ENCODE measurements at places on chromosomes 12 and 14.

DNA sequence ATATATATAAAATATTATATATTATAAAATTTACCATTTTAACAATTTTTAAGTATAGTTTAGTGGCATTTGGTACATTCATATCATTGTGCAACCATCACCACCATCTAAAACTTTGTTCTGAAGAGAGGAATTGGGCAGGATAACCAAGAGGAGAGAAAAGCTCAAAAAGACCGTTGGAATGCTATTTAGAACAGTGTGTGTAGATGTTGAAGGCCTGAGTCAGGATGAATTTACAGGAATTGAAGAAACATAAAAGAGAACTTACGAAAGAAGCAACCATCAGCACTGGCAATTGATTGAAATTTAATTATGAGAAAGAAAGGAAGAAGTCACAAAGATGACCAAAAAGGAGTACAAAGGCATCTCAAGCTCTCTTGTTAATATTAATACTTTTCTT is 196.9 kb upstream of the PWP1 start:
- no peak for DNase-seq

DNA sequence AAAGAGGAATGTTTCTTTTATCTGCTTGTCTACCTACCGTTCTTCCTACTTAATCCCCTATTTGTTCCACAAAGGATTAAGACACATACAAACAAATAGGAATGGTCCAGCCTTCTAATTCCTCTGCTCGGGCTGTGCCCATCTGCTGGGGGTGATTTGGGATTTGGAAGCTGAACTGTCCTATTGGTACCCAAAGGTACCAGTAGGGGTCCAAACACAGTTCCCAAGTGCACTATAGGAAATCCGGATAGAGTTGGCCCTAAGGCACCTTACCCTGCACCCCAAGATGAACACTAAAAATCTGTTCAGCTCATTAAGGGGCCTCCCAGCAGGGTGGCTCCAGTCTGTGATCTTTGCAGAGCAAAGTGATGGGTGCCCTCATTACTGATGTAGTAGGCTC is 566.9 kb downstream of the NRXN3 start:
- no peak for DNase-seq

DNA sequence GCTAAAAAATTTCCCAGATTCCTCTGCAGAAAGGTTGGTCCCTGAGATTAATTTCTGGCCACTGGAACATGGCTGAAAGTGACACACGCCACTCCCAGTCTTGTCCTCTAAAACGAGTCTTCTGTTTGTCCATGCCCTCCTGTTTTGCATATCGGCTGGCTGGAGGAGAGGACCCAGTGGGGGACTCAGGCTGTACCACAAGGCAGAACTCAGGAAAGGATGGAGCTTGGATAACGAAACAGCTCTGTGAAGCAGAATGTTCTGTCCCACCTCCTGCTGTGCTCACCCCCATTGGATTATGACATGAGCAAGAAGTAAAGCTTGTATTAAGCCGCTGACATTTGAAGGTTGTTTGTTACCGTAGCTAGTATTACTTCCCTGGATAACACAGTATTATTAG is 856.2 kb downstream of the BCL11B start:
- no peak for DNase-seq

DNA sequence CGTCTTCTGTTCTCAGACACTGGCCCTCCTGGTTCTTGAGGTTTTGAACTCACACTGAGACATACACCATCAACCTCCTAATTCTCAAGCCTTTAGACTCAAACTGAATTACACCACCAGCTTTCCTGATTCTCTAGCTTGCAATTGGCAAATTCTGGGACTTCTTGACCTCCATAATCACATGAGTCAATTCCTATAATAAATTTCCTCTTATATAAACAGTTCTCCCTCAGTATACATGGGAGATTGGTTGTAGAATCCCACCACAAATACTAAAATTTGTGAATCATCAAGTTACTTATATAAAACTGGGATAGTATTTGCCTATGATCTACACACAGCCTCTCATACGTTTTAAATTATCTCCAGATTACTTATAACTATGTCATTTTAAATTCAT is 162.2 kb downstream of the DIO2 start:
- no peak for DNase-seq

DNA sequence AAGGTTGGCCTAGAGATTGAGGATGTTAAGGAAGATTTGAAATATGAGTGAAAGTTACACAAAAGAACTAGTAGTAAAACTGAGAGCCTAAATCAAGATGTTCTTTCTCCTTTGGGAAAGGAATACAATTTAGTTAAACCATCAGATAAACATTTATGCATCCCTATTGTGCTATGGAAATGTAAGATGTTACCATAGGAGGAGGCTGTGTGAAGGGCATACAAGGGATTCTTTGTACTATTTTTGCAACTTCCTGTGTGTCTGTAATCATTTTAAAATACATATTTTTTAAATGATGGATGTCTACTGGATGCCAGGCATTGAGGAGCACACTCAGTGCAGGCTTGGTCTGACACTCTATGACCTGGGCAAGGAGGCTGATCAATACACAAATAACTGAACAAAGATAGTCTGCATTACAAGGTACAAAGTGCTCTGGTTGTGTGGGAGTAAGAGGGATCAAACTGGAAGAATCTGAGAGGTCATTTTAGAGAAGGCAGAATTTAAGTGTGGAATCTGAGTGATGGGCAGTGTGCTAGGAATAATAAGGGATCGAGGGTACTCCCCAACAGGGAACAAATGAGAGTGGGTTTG is 5.8 kb upstream of the CHPT1 start:
- DNase-seq, result no peak

GRCh38 chr14:94313991-94314655 is 9.0 kb downstream of the SERPINA6 start:
- no peak for DNase-seq

GRCh38 chr12:92445253-92446082 is 257.3 kb upstream of the PLEKHG7 start:
- DNase-seq, result no peak

GRCh38 chr12:23025372-23026016 is 400.5 kb downstream of the ETNK1 start:
- no peak for DNase-seq

- DNase-seq, result no peak
These were observed 457.6 kb upstream of the RGS6 start for GRCh38 chr14:71474301-71475265.

GRCh38 chr12:27981874-27982273 is 9.3 kb upstream of the PTHLH start:
- DNase-seq, result no peak

DNA sequence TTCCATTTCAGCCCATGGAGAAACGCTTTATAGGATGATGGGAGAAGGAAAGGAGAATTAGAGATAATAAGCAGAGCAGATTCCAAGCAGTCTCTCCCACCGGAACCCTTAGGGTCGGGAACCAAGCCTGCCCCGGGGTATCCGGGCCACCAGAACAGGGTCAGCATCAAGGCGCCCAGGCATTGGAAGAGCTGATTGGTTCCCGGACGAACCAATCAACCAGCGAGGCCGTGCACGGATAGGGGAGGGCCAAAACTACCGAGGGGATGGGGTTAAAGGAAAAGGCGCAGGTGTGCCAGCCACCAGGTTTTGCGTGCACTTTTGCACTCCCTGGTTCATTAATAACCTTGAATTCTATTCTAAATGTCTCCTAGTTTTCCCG is 1.7 kb downstream of the PPM1H start:
- no peak for DNase-seq

GRCh38 chr12:106138633-106139421 is at the start of gene NUAK1:
Gene NUAK1 (minus strand): TSS chr12:106138954. CDS start chr12:106138653, 301 bp downstream.
- no peak for DNase-seq

GRCh38 chr12:49543914-49544815 is 5.3 kb downstream of the KCNH3 start:
- DNase-seq, result no peak

- no peak for DNase-seq
These were observed 626.1 kb upstream of the NOVA1 start for GRCh38 chr14:27223906-27224305.

DNA sequence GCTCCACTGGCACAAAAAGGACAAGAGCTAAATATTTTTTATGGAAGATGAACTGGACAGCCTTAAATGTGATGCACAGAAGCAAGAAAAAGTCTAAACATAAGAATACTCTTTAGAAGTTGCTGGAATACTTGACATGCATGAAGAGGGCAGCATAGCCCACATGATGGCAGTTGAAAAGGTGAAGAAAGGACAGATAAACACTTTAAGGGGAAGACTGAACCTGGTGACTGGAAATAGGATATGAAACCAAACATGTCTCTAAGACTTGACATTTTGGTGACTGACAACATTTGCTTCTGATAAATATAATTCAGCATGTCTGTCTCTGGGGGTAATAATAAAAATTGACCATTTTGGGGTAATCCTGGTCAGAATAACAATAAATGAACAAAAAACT is 273.1 kb downstream of the CCDC91 start:
- no peak for DNase-seq

DNA sequence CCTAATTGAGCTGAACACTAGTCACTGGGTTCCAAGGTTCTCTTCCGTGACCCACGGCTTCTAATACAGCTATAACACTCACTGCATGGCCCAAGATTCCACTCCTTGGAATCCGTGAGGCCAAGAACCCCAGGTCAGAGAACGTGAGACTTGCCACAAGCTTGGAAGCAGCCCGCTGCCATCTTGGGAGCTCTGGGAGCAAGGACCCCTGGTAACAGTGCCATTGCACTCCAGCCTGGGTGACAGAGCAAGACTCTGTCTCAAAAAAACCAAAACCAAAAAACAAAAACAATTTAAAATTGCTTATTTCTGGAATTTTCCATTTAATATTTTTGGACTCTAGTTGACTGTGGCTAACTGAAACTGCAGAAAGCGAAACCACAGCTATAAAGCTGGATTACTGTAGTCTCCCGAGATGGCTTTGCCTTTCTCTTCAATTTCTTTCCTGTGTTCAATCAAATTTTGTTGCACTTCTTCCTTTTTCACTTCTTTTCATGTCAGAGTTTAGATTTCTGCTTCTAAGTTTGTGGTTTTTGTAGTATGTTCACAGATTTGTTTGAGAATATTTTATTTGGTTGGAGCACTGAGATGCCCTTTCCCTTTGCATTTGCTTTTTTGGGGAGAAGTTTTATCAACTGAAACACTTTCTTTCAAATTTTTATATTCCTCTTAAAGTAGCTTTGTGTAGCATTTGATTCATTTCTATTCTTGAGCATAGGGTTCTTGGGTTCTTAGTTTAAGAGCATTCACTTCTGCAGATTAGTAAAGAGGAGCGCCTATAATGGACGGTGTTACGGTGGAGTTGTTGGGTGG is 44.6 kb downstream of the DDHD1 start:
- DNase-seq, result no peak

GRCh38 chr12:49462083-49462744 is 76.6 kb upstream of the KCNH3 start:
- no peak for DNase-seq

- no peak for DNase-seq
These were observed 19.4 kb downstream of the RAP1B start for GRCh38 chr12:68630050-68630449.

- DNase-seq, result no peak
These were observed 100.2 kb downstream of the SRGAP1 start for GRCh38 chr12:63944586-63945228.

GRCh38 chr12:25556153-25556552 is 3.1 kb upstream of the LMNTD1 start:
- no peak for DNase-seq

DNA sequence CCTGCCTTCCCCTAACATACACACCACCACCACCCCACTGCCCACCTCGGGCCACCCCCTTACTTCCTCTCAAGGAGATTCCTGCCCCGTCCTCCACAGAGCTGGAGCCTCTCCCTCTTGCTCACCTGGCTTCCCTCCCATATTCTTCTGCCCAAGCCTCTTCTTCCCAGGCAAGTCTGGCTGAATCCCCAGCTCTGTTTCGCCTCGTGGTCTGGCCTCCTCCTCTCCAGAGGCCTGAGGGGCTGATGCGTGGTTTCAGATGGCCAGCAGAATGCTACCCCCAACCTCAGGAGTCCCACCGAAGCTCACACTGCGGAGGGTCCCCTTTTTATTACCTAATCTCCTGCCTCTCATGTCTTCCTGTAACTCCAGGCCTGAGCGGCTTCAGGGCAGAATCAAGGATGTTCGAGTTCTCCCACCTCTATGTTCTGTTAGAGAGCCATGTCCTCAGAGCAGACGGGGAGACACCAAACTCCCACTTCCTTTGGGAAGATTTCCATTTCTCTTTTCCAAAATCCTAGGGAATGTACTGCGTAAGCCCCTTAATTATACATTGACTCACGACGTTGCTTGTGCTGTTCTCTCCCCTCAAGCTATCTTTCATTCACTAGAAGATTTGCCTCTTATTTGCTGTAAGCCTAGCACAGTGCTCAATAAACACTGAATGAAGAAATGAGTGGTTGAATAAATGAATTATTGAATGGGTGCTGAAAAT is 33.9 kb upstream of the LTBP2 start:
- no peak for DNase-seq

DNA sequence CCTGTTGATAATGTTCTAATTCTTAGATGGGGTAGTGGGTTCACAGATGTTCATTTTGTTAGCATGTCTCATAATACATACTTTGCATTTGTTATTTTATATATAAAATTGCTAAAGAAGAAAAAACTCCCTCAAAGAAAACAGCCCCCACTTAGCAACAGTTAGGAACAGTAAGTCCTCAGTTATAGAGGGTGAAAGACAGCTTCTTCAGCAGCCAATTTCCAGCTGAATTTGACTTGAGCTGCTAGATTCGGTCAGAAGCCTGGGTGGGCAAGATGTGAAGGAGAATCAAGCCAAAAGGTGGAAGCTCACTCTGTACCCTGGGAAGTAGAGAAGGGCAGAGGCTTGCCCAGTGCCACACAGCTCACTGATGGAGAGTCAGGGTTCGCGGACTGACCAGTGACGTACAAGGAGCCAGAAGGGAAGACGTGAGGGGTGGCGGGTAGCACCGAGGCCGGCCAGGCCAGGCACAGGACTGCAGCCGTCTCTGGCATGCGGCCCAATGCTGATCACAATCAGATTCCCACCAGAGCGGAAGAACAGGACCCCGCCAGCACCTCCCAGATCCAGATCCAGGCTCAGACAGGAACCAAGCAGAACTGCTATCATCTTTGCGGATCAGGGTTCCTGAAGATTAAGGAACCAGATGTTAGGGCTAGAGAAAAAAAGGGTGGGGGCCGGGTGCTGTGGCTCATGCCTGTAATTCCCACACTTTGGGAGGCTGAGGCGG is 30.4 kb upstream of the VWF start:
- DNase-seq, result no peak
